ENCODE measurements at places on chromosomes 13 and 19.

GRCh38 chr13:62357887-62358645, 942.4 kb upstream of the PCDH20 start:
- DNase-seq, result peak; percentile 23

- no peak for DNase-seq
Observed at GRCh38 chr19:32945260-32945659, 26.5 kb downstream of the CEP89 start.

DNA sequence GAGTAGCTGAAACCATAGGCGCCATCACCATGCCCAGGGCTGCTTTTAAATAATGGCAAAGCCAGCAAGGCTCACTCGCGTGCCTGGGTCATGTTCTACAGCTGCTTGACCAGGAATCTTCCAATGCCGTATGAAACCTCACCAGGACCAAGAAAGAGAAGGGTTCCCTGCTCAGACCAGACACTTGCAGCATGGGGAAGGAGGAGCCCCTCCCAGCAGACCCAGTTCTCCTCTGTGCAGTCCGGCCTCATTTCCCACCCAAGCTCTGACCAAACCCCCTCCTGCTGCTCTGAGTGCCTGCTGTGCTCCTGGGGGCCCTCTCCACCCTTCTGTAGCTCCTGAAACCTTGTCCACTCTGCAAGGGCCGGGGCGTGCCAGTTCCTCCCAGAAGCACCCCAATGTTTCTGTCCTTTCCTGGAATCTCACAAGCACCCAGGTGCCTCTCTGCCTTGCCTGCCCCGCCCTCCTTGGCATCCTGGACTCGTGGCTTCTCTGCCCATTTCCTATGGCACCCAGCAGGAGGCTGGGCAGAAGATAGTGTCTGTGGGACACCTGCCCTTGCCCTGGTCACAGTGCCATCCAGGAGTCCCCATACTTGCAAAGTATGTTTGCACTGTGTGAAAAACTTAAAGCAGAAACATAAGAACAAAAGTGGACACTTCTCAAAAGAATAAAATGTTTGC, 6.8 kb upstream of the SLC7A9 start:
- DNase-seq, result no peak

GRCh38 chr13:50400035-50400726, 384.9 kb downstream of the KCNRG start:
- no peak for DNase-seq

GRCh38 chr13:22077205-22077683, 406.4 kb downstream of the FGF9 start:
- no peak for DNase-seq

DNA sequence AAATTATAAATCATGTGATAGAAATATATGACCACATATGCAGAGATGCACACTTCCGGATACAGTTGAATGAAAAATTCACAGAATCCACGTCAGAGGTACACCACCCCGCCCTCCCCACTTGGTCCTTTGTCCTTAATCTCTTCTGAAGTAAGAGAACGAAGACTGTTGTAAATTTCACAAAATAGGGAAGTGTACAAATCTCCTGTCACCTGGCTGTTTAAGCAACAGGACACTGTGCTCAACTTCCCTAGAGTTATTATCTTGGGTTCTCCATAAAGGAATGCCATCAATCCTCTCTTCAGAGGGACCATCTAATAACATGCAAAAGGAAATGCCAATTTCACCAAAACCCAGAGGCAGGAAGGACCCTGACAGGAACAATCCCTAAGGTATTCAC, 10.5 kb upstream of the CEACAM6 start:
- peak; percentile 56 for DNase-seq

- DNase-seq, result peak; percentile 89
Observed at GRCh38 chr19:18519962-18520847, 1.7 kb downstream of the ELL start.

- no peak for DNase-seq
Observed at GRCh38 chr13:49148405-49148804, 71.7 kb upstream of the MLNR start.

DNA sequence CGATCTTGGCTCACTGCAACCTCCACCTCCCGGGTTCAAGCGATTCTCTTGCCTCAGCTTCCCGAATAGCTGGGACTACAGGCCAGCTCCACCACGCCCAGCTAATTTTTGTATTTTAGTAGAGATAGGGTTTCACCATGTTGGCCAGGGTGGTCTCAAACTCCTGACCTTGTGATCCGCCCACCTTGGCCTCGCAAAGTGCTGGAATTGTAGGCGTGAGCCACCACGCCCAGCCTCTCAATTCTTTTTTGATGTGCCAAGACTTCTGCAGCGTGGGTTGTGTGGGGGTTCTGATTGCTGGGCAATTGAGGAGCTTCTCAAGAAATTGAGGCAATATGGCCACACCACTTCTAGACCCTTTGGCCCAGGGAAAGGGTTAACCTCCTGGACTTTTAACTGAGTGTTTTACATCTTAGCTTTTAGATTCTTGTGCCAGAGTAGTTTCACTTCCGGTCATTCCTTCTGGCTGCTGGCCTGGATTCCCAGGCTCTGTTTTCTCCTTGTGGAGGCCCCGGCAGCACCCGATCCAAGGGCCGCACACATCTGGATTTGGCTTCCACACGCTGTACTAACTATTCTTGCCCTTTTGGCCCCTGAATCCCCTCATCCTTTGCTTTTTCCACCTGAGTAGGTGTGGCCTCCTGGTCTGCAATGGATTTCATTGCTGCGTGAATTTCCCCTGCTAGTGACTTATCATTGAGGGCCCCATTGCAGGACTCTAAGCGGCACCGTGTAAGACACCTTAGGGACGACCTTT, 14.7 kb downstream of the SMARCA4 start:
- DNase-seq, result no peak

- DNase-seq, result no peak
Observed at GRCh38 chr19:32343550-32344262, 1.7 kb upstream of the ZNF507 start.

GRCh38 chr13:44147233-44147632, 226.4 kb upstream of the SERP2 start:
- DNase-seq, result no peak

GRCh38 chr19:16677055-16677454, 16.1 kb downstream of the TMEM38A start:
- DNase-seq, result no peak

DNA sequence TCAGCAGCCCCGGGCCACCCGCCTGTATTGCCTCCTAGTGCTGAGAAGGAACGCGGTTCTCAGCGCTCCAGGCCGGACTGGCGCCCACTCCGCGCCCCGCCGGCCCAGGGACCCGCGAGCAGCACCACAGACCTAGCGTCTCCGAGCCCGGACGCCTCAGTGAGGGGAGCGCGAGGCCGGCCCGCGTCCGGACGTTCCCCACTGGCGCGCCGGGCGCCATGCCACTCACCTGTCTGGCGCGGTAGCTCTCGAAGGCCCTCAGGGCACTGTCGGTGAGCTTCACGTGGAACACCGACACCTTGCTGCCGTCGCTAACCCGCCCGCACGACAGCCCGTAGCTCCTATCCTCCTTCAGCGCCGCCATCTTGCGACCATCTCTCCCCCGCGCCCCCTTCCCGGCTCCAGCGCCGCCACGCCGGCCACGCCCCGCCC, at the start of gene ELL:
ELL (minus strand) TSS at position 379 of the 432 bp plus-strand sequence; CDS start at position 364, 15 bp downstream.
- DNase-seq, result peak; percentile 19

GRCh38 chr19:8609279-8610040, 1.1 kb downstream of the ADAMTS10 start:
- peak; percentile 65 for DNase-seq

DNA sequence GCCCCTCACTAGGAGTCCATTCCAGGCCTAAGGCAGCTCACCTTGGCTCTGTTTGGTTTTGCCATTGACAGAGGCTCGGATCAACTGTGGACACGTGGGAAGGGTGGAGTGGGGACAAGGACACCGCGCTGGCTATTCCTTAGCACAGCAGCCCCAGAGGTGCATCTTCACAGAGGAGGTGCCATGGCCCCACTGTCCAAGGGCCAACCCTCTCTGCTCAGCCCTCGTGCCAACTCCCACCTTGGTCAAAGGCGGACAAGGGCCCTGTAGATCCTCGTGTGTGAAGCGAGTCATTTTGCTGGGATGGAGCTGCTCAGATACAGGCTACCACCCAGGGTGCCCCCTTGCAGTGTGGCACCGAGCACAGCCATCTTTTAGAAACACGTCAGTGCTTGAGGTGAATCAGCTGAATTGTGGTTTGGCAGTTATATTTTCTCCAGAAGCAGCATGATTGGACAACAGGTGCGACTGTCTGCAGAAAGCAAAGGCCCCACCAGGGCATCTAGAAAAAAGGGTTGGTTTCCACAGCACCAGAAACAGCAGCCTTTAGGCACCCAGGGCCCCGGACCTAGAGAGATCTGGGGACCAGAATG, 192.1 kb upstream of the GPR12 start:
- DNase-seq, result no peak

GRCh38 chr19:50939596-50939995, 13.2 kb downstream of the KLK5 start:
- DNase-seq, result no peak

- no peak for DNase-seq
Observed at GRCh38 chr13:41707194-41707821, 250.0 kb downstream of the RGCC start.

GRCh38 chr19:43362179-43362578, 8.7 kb downstream of the CD177 start:
- no peak for DNase-seq
